ENCODE measurements at places on chromosomes 1 and 21.

GRCh38 chr1:30337324-30337620 lies 386.1 kb downstream of the MATN1 start:
- no peak for DNase-seq

DNA sequence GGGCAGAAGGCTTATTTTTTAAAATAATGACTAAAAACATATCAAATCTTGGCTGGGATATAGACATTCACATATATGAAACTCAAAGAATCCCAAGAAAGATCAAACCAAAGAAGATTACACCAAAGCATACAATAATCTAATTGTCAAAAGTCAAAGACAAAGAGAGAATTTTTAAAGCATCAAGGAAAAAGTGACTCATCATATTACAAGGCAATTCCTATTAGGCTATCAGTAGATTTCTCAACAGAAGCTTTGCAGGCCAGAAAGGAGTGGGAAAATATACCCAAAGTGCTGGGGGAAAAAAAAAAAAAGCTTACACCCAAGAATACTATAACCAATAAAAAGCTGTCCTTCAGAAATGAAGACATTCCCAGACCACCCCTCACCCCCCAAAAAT lies 375.6 kb downstream of the BRINP2 start:
- no peak for DNase-seq

- DNase-seq, result no peak
Observed at GRCh38 chr1:201504179-201504631, 2.7 kb downstream of the CSRP1 start.

GRCh38 chr1:13535227-13535626 lies 21.4 kb upstream of the LRRC38 start:
- DNase-seq, result no peak

GRCh38 chr1:62433861-62434617 lies 2.8 kb upstream of the USP1 start:
- no peak for DNase-seq

DNA sequence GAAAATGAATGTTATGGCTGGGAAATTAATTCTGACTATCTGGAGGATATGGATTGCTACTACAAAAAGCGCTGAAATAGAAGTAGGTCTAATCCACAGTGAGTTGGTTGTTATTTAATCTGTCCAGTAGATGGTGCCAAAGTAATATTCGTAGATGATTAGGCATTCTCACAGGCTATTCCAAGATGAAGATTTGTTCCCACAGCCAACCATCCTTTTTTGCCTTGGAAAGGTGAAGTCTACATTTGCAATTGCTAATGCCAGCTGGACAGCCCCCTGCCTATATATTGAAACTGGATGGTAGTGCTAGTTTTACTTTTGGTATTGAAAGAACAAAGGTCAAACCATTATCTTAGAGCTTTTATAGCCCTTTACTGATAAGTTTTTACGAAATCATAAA lies 43.8 kb downstream of the RBM11 start:
- DNase-seq, result no peak

DNA sequence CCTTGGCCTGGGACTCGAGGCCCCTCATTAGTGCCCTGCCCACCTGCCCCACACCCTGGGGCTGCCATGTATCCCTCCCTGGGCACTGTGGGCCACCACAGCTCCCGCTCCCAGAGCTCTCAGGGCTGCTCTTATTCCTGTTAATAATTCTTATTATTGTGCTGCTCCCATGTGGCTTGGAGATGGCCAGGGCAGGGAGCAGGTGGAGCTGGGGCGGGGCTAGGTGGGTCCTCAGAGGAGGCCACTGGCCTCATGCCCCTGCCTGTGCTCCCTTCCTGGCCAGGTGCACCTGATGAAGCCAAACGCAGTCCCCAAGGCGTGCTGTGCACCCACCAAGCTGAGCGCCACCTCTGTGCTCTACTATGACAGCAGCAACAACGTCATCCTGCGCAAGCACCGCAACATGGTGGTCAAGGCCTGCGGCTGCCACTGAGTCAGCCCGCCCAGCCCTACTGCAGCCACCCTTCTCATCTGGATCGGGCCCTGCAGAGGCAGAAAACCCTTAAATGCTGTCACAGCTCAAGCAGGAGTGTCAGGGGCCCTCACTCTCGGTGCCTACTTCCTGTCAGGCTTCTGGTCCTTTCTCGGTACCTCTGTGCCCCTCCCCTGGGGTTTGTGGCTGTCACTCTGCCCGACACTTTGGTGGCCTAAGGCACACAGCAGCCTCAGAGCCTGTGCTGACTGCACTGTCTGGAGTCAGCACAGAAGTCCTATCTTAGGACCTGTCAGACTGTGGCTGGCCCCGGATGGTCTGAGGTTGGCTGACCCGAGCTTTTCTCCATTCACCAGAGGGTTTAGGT lies 34.1 kb downstream of the BMP8A start:
- DNase-seq, result peak; percentile 3

GRCh38 chr1:225980005-225980836 lies 18.9 kb downstream of the SDE2 start:
- no peak for DNase-seq

- DNase-seq, result no peak
Observed at GRCh38 chr1:220929304-220929703, 50.1 kb downstream of the HLX start.

DNA sequence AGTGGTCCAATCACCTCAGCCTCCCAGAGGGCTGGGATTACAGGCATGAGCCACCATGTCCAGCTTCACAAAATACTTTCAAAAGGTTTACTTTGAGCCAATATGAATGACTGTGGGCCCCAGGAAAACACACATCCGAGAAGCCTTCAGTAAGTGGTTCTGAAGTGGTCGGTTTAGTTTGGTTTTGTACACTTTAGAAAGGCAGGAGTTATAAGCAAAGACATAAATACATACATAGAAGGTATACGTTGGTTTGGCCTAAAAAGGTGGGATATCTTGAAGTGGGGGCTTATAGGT lies 3.2 kb upstream of the MIB2 start:
- DNase-seq, result no peak

GRCh38 chr1:34331020-34331926 lies 154.6 kb downstream of the C1orf94 start:
- DNase-seq, result no peak

DNA sequence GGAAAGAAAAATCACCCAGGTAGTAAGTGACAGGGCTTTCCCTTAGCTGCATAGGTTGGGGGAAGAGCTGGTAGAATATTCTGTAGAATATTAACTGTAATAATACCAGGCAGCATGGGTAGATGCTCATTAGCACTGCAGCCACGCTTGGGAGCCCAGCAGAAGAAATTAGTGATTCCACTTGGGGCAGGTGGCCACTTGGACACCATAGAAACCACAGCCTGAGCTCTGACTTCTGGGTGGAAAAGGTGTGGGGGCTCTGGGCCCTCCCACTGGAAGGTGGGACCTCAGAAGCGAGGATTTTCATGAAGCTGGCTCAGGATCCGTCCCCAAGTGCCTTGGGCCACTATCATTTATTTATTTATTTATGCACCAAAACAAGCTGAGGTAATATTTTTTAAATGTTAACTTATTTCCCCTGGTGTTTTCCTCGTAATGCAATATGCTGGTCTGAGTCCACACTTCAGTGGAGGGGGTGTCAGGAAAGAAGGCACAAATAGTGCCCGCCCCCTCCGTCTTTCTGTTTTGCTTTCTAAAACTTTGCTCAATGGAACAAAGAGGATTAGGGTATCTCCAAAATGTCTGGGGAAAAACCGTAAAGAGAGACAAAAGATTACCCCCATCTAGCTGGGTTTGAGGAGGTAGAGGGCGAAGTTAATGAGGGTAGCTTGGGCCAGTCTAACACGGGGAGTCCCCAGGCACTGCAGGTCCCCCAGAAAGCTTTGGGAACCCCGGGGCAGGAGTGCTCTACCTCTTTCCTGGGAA lies 75.2 kb upstream of the GADD45A start:
- no peak for DNase-seq

DNA sequence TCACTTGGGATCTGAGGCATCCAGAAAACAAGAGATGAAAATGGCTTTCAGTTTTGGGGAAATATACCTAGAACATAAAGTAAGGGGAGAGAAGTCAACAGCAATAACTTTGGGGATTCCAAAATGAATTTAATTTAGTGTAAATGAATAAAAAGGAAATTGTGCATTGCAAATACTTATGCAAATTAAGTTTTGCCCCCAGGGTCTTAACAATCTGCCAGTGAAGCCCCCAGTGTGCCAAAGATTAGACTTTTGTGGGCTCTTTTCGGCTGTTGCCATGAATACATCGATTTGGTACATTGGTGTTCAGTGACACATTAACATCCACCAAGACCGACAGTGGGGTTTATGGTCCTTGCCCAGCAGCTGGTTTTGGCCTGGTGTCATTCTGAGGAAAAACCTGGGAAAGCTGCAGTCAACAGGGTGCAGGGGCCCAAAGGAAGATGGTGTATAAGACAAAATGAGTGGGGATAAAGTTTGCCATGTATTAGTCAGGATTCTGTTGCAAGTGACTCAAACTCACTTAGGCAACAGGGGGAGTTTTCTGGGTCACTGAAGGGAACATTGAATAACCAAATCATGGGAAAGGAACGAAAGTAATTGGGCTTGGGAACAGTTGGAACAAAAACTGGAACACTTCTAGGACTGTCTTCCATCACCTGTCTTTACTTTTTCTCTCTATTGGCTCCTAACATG lies 30.2 kb upstream of the IGSF3 start:
- no peak for DNase-seq

DNA sequence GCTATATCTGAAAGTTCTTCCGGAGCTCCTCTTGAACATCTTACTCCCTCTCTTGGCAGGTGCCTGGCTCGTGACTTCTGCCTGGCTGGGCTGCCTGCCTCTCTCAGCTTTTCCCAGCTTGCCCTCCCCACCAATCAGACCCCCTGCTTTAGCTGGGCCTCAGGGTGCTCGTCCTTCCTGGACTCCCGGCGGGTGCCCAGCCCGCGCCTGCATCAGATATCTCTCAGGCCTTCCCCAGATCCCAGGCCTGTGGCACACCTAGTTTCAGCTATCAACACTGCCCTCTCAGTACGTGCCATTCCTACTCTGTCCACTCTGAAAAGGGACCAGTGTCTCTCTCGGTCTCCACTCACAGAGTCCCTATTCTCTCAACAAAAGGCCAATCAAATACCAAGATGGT lies 96.5 kb upstream of the CLDN14 start:
- no peak for DNase-seq

- no peak for DNase-seq
Observed at GRCh38 chr1:52533713-52534112, 19.2 kb downstream of the TUT4 start.

GRCh38 chr1:2956576-2956975 lies 64.7 kb upstream of the ACTRT2 start:
- no peak for DNase-seq

- DNase-seq, result no peak
Observed at GRCh38 chr1:47805921-47806361, 191.2 kb downstream of the TRABD2B start.

GRCh38 chr1:199946305-199947155 lies 81.0 kb upstream of the NR5A2 start:
- no peak for DNase-seq

GRCh38 chr1:87410776-87411480 lies 82.2 kb downstream of the LMO4 start:
- no peak for DNase-seq

- no peak for DNase-seq
Observed at GRCh38 chr1:6471970-6472368, 6.0 kb upstream of the TNFRSF25 start.

- DNase-seq, result no peak
Observed at GRCh38 chr1:22516906-22517571, 46.2 kb upstream of the EPHA8 start.

DNA sequence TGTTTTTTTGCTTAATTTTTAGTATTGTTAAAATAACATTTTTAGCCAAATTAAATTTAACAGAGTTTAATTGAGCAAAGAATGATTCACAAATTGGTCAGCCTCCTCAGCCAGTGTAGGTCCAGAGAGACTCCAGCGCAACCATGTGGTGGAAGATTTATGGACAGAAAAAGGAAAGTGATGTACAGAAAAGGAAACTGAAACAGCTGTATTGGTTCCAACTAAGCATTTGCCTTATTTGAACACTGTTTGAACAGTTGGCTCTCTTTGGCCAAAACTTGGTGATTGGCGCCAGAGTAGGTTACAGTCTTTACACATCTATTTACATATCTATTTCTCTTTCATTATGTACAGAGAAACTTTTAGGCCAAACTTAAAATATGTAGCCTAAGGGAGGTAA lies 19.4 kb downstream of the RPS6KC1 start:
- no peak for DNase-seq

GRCh38 chr1:32055416-32055815 lies 17.3 kb upstream of the TMEM39B start:
- DNase-seq, result no peak

- no peak for DNase-seq
Observed at GRCh38 chr1:198564716-198565115, 24.2 kb upstream of the ATP6V1G3 start.

DNA sequence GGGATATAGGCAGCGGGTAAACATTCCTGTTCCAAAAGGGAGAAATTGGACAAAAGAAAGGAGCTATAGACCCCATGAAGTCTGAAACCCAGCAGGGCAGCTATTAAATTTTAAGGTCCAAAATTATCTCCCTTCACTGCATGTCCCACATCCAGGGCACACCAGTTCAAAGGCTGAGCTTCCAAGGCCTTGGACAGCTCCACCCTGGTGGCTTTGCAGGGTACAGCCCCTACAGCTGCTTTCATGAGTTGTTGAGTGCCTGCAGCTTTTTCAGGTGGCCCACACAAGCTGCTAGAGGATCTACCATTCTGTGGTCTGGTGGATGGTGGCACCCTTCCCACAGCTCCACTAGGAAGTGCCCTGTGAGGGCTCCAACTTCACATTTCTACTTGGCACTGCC lies 662.5 kb upstream of the PKN2 start:
- no peak for DNase-seq

GRCh38 chr1:41695118-41695745 lies 210.7 kb upstream of the EDN2 start:
- DNase-seq, result no peak

- DNase-seq, result no peak
Observed at GRCh38 chr1:46606255-46606965, 2.3 kb upstream of the MKNK1 start.

- no peak for DNase-seq
Observed at GRCh38 chr1:48803474-48803873, 26.8 kb upstream of the BEND5 start.

GRCh38 chr1:209937996-209938959 lies at the start of gene SYT14:
SYT14 (plus strand) TSS chr1:209938217; CDS start chr1:209938265, 48 bp downstream.
- DNase-seq, result no peak

DNA sequence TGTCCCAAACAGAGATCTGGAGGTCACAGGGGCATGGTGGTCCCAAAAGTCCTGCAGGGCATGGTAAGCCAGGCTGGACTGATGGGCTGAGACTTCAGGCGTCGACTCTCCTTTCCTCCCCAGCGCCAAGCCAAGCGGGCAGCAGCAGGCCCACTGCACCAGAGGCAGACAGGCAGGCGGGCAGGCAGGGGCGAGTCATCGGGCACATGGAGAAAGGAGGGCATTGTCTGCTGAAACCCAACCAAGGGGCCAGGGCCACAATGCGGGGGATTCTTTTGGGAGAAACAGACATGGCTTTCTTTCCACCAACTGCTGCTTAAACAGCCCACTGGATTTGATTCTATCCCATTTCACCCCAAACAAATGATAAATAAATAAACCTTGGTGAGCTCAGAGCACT lies 46.2 kb downstream of the TRABD2B start:
- DNase-seq, result no peak

Measured in stimulated activated CD8-positive, alpha-beta memory T cell treated with anti-CD3 and anti-CD28 coated beads, Interleukin-2, amount 100 ng/mL, for 1 hour (primary cell).